ENCODE measurements at places on chromosomes 11 and 22. TPM values are rescaled to one million over a fixed set of nuclear protein-coding genes. Genes with fewer than 3 reads are reported as not detected.

DNA sequence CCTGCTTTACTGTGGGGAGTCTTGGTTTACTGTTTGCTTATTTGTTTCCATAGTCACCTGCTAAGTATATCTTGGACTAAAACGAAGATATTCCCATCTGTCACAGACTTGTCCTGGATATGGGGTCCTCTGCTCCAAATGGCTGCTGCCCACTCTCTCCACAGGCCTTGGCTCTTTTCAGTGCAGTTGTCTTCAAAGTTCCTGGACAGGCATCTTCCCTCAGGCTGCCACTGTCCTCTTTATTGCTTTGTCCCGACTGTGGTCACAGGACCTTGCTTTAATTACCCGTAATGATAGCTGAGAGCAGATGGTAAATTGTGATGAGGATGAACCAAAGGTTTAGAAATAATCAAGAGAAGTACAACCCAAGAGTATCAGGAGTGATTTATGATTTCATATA, 713.9 kb upstream of the CCDC179 start:
- DNase-seq = no peak

DNA sequence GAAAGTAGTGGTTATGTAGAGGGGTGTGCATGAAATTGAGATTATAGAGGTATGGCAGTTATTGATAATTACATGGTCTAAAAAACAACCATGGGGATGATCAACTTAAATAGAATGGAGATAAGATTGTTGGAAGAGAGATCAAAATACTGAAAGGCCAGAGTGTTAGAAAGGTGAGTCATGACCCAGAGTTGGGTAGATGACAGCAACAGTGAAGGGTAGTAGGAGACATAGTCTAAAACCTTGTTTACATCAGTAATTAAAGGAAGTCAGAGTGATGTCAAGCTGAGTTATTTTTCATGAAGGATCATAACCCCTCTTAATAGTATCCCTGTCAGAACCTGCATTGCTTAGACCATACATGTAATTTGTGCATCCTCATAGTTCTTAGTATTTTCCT, 110.9 kb downstream of the ELP4 start:
- DNase-seq = no peak

GRCh38 chr22:31935961-31936635, 8.2 kb upstream of the YWHAH start:
- no peak for DNase-seq

GRCh38 chr11:72859126-72859525, 44.9 kb downstream of the ATG16L2 start:
- DNase-seq = no peak

DNA sequence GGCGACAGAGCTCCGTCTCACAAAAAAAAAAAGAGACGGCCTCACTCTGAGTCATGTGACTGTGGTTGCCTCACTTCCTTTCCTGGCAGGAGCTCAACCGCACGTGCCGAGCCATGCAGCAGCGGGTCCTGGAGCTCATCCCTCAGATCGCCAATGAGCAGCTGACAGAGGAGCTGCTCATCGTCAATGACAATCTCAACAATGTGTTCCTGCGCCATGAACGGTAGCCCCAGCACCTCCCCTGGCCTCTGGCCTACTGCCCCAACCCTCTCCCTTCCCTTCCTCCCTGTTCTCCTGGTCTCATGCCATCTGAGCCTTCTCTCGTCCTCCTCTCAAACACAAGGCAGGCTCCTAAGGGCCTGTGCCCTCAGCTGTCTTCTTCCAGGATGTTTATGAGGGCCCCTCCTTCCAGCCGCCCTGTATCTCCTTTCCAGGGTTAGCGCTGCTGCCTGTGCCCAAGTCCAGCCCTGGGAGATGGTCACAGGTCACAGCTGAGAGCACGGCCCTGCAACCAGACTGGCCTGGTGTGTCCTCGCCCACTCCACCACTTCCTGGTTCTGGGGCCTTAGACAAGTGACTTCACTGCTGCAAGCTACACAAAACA, 30.7 kb downstream of the TOM1 start:
- DNase-seq = no peak

- DNase-seq = no peak
Measured at GRCh38 chr11:123458501-123458900, 28.4 kb downstream of the GRAMD1B start.

GRCh38 chr22:20783844-20784723, 10.2 kb downstream of the SERPIND1 start:
- no peak for DNase-seq

GRCh38 chr11:115766561-115766960, 262.3 kb upstream of the CADM1 start:
- DNase-seq = no peak

DNA sequence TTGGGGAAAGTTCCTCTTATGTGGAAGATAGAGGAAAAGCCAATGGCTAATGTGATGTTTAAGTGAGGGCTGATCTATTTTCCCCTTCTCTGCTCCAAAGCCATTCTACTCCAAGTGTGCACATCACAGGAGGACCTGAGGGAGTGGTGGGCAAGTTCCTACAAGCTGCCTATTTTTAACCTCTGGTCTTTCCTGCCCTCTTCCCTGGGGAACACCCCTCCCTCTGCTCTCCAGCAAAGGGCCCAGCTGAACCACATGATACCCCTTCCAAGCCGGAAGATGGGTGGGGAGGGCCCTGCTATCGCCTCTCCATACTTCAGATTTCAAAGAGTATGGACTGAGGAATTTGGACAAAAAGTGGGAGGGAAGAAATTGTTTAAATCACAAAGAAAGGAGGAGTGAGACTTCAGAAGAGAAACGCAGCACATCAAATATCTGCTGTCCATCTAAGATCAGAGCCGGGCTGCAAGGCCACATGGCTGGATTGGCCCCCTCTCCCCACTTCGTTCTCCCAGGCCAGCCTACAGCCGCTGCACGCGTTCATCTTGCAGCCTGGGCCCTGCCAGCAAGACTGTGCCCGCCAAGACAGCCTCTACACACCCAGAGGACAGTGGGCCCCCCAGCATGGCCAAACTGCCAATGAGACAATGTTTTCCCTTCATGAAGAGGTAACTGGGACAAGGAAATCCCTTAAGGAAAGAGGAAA, 77.5 kb downstream of the MICAL3 start:
- DNase-seq = no peak

GRCh38 chr11:11359611-11360010, 6.6 kb upstream of the CSNK2A3 start:
- DNase-seq = no peak

GRCh38 chr22:46742576-46743221, 4.6 kb upstream of the CERK start:
- no peak for DNase-seq

- peak; percentile 64 for DNase-seq
Measured at GRCh38 chr11:65961267-65962140, at the start of gene SART1. Gene SART1 (plus strand): TSS chr11:65961734. CDS start chr11:65961781, 47 bp downstream.

The TSKU gene
- 23.4 TPM for total RNA-seq

The DDIAS gene
- 7.1 TPM for total RNA-seq

The MYBPC3 gene
- total RNA-seq = not detected

The TTC17 gene
- total RNA-seq = 32.6 TPM

Data from epithelial cell of proximal tubule (primary cell).